ENCODE measurements at places on chromosomes 1 and 21.

- DNase-seq, result no peak
Measured at GRCh38 chr1:178273707-178274410, 180.0 kb downstream of the RASAL2 start.

GRCh38 chr1:218414060-218414728 is 69.1 kb downstream of the TGFB2 start:
- no peak for DNase-seq

- no peak for DNase-seq
Measured at GRCh38 chr1:36458910-36459309, 5.3 kb downstream of the MRPS15 start.

DNA sequence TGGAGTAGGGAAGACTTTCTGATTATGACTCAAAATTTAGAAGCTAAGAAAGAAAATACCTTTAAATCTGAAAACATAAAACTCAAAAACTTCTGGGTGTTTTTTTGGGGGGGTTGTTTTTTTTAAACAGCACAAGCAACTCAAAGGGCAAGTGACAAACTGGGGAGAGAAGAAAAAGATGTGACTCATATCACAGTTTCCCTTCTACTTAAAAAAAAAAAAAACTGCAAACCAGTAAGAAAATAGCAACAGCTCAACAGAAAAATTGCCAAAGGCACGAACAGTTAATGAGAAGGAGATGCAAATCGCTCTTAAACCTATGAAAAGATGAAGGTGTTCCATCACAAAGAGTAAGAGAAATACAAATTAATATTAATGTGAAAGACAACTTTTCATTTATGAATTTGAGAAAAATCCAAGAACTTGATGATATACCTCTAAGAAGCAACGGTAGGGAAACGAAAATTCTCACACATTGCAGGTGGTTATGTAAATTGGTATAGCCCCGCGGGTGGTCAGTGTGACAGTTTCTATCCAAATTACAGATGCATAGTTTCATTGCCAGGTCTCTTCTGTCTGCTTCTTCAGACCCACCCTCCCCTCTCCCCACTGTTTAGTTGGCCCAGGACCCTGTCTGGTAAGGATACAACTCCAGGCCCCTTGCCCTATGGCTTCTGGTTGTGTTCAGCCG is 9.0 kb downstream of the IFNAR2 start:
- no peak for DNase-seq

GRCh38 chr1:100455478-100456072 is 82.4 kb upstream of the GPR88 start:
- DNase-seq, result no peak

- peak; percentile 44 for DNase-seq
Measured at GRCh38 chr1:203628201-203629015, 1.8 kb downstream of the ATP2B4 start.

DNA sequence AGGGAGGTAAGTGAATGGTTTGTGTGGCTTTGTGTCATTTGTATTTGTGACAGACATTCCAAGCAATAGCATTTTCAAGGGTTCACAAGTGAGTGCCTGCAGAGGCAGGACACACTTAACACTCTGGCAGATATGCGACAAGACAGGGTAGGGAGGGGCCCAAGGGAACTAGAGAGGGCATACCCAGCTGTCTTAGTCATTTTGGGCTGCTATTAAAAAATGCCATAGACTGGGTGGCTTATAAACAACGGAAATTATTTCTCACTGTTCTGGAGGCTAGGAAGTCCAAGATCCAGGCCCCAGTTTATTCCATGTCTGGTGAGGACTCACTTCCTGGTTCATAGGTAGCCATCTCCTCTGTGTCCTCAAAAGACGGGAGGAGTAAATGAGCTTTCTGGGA is 137.4 kb downstream of the FGGY start:
- no peak for DNase-seq

- DNase-seq, result no peak
Measured at GRCh38 chr1:210123924-210124589, 108.5 kb upstream of the SERTAD4 start.
